Chondrocyte (in vitro differentiated cells): ENCODE measurements at places on chromosomes 4 and X. TPM values are rescaled to one million over a fixed set of nuclear protein-coding genes. Genes with fewer than 3 reads are reported as not detected.
A peak's percentile ranks its signal among the peaks of the same experiment; 100 is the strongest.

Gene ELF2
- 30.2 to 34.2 TPM (median 32.3 TPM) in 3 replicates for total RNA-seq

Gene DDX53
- total RNA-seq, result not detected in 3 replicates

Gene RAI2
- 0.85 to 0.97 TPM (median 0.87 TPM) in 3 replicates for total RNA-seq

Gene PABPC1L2A
- not detected in 3 replicates for total RNA-seq

Gene ANOS1
- 9.6 to 23.1 TPM (median 22.3 TPM) in 3 replicates for total RNA-seq

Gene HSD17B10
- 69.4 to 91.4 TPM (median 72.3 TPM) in 3 replicates for total RNA-seq

Gene ERAS
- 0.22 TPM in 1 of 3 replicates, not detected in the others for total RNA-seq

DNA sequence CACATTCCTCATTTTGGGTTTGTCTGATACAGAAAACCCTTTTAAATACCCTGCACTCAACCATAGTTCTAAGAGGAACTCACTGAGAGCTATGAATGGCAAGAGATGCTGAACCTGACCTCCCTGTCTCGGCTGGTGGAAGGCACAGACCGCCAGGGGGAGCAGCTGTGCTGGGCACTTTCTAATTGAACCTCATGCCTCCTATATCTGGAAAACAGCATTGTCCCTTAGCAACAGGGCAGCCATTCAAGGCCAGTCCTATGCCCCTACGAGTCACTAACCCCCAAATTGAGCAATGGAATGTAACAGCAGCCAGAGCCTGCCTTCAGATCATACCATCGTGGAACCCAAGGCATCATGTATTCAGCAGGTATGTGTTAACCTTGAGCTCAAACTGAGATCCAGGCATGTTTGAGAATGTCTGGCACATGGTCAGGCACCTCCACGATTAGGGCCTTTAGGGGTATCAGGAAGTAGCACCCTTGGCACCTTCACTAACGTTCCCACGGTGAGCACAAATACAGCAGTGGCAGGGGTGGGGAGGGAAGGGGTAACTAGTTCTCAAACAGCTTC is 5.1 kb downstream of the USP27X start:
- DNase-seq, result no peak
- no peaks in the 10 kb centered on the region for H3K27me3 ChIP-seq
- peaks cover 9% of the 10 kb centered on the region for H3K4me1 ChIP-seq
- H3K27ac ChIP-seq, result no peak overlapping the region
- peaks cover 2% of the 10 kb centered on the region for H3K36me3 ChIP-seq

DNA sequence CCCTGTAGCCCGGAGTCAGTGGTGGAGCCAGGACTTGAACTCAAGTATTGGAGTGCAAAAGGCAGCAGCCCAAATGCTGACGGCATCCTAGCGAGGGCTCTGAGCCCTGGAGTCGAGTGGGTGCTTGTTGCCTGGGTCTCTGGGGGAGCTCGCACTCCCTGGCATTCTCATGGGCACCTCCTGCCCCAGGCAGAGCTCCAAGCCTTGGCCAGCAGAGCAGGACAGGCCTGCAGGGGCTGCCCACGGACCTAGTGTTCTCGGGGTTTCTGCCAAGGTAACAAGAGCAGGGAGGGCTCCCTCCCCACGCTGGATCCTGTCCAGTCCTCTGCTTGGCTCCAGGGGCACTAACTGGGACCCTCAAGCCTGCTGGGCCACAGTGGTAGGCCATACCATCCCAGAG is 17.6 kb upstream of the WFS1 start:
- no peaks in the 10 kb centered on the region for H3K36me3 ChIP-seq
- DNase-seq, result peak; percentile 70
- no peak overlapping the region for H3K4me3 ChIP-seq

GRCh38 chr4:83905952-83906351 is 370.0 kb downstream of the GPAT3 start:
- H3K4me1 ChIP-seq, result no peaks in the 10 kb centered on the region
- H3K36me3 ChIP-seq, result no peaks in the 10 kb centered on the region
- no peak for DNase-seq
- H3K27ac ChIP-seq, result no peak overlapping the region

DNA sequence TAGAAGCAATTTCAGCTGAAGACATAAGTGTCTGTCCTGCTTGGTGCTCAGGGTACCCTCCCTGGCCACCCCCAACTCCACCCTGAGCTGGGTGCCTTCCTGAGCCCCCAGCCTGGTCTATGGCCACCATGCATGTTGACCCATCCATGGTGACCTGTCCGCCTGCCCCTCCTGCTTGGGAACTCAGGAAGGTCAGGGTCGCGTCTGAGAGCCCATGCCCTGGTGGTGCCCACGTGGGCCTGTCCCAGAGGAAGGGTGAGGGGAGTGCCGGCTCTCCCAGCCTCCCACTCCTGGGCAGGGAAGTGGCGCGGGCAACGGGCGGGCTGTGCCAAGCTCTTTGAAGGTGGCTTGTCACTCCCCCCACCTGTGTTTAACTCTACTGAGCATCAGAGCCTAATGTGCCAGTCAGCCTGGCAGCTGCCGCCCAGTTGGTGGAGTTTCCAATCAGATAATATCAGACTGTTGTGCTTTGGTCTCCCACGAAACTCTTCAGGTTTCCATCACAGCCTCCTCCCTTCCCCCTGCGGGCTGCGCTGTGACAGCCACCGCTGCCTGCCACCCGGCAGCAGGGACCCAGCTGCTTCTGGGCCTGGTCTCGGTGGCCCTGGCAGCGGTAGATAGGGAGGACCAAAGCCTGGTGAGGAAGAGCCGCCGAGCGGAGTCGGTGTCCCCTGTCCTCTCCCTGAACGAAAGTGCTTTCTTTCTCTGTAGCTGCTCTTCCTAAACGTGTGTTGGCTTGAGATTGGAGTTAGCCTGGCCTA is 4.8 kb downstream of the SH3BP2 start:
- no peaks in the 10 kb centered on the region for H3K27me3 ChIP-seq
- peaks cover 79% of the 10 kb centered on the region for H3K4me1 ChIP-seq
- no peak overlapping the region for H3K4me3 ChIP-seq
- H3K36me3 ChIP-seq, result no peaks in the 10 kb centered on the region
- H3K27ac ChIP-seq, result peak overlapping the region; percentile 61

GRCh38 chr4:81353861-81354260 is 117.8 kb downstream of the RASGEF1B start:
- H3K4me1 ChIP-seq, result no peaks in the 10 kb centered on the region
- H3K4me3 ChIP-seq, result no peak overlapping the region
- no peak for DNase-seq

DNA sequence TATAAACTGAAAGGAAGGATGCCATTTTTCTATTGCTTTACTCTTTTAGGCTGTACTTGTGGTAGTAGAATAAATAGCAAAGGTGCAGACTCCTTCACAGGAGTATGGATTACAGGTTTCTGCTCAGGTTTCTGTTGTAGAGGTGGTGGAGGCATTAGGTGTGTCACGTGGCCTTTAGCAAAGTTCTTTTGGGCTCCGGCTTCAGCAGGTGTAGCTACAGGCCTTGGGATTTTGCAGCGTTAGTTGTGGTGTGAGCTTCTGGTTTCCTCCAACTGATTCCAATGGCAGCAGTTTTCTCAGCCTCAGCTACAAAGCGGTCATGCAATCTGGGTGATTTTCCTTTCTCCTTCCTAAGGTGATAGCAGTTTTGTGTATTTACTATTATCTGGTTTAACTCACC is 255.8 kb upstream of the GK2 start:
- H3K36me3 ChIP-seq, result no peaks in the 10 kb centered on the region
- H3K4me1 ChIP-seq, result no peaks in the 10 kb centered on the region
- peaks cover 4% of the 10 kb centered on the region for H3K27me3 ChIP-seq
- no peak for DNase-seq
- no peak overlapping the region for H3K4me3 ChIP-seq

DNA sequence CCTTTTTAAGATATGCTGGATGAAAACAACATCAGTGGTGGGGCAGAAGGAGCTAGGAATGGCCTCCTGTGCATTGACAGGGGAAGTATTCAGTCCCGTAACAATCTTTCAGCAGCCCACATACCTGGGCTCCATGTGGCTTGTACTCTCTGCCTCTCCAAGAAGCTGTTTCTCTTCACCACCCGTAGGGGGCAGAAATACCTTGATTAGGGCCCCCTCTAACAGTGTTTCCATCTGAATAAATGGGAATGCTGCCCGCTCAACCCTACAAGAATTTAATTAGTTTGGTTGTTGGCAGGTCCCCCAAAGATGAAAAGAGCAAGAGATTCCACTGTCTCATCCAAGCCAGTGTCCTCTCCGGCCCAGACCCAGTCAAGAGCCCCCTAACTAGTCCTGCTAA is 155.2 kb downstream of the SMIM20 start:
- H3K4me3 ChIP-seq, result no peak overlapping the region
- no peak for DNase-seq
- no peaks in the 10 kb centered on the region for H3K27me3 ChIP-seq
- H3K36me3 ChIP-seq, result no peaks in the 10 kb centered on the region

- H3K4me3 ChIP-seq, result no peak overlapping the region
- peaks cover 21% of the 10 kb centered on the region for H3K36me3 ChIP-seq
- H3K27ac ChIP-seq, result no peak overlapping the region
- DNase-seq, result no peak
- H3K4me1 ChIP-seq, result peaks cover 19% of the 10 kb centered on the region
These were observed 21.0 kb downstream of the SMARCAD1 start for GRCh38 chr4:94228493-94229216.

DNA sequence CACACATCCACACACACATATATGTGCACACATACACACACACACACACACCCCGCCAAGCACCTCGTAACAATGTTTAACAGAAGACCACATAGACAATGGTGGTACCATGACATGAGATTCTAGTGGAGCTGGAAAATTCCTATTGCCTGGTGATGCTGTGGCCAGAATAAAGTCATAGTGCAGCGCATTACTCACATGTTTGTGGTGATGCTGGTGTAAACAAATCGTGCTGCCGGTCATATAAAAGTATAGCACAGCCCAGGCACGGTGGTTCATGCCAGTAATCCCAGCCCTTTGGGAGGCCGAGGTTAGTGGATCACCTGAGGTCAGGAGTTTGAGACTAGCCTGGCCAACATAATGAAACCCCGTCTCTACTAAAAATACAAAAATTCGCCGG is 275.2 kb downstream of the TRIML1 start:
- no peak overlapping the region for H3K4me3 ChIP-seq
- no peaks in the 10 kb centered on the region for H3K27me3 ChIP-seq
- no peak overlapping the region for H3K27ac ChIP-seq
- no peak for DNase-seq

DNA sequence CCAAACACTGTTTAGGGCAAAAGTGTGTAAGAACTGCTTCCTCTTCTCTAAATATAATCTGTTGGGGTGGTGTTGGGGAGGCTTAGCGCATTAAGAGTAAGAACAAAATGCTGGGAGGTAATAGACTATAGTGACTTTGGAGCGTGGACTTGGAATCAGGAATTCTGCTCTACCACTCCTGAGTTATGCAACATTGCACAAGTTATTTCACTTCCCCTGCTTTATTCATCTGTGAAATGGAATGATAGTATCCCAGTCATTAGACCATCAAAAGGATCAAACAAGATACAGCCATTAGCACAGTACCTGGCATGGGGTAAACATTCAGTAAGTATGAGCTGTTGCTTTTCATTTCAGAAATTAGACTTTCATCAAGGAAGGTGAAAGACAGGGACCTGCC is 58.7 kb downstream of the IGFBP7 start:
- H3K27me3 ChIP-seq, result no peaks in the 10 kb centered on the region
- peak overlapping the region; percentile 96 for H3K27ac ChIP-seq
- peaks cover 95% of the 10 kb centered on the region for H3K4me1 ChIP-seq
- H3K4me3 ChIP-seq, result no peak overlapping the region
- no peak for DNase-seq

GRCh38 chr4:52358366-52358765 is 300.7 kb downstream of the USP46 start:
- H3K4me1 ChIP-seq, result peaks cover 8% of the 10 kb centered on the region
- H3K27ac ChIP-seq, result no peak overlapping the region
- H3K36me3 ChIP-seq, result no peaks in the 10 kb centered on the region
- no peak for DNase-seq

- no peaks in the 10 kb centered on the region for H3K27me3 ChIP-seq
- H3K4me1 ChIP-seq, result peaks cover 6% of the 10 kb centered on the region
- H3K36me3 ChIP-seq, result no peaks in the 10 kb centered on the region
- DNase-seq, result no peak
- no peak overlapping the region for H3K4me3 ChIP-seq
- no peak overlapping the region for H3K27ac ChIP-seq
These were observed 66.1 kb downstream of the CDS1 start for GRCh38 chr4:84648863-84649647.

DNA sequence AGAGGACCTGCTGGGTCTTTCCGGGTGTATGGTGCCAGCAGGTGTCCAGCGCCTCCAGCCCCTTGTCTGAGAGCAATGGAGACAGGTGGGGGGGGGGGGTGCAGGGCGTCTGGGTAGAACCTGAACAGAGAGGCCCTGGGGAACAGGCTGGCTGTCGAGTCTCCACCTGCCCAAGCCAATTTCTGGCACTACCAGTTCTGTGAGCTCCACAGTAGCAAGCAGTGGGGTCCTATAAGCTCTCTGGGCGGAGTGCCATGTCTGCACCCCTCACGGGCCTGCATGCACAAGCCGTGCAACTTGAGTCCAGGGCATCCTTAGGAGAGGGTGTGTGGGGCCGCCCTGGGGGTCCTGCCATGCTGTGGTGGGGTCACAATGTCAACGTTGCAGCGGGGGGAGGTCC is 10.1 kb upstream of the FGFR3 start:
- H3K27me3 ChIP-seq, result no peaks in the 10 kb centered on the region
- no peak overlapping the region for H3K4me3 ChIP-seq
- no peaks in the 10 kb centered on the region for H3K36me3 ChIP-seq
- DNase-seq, result no peak
- no peak overlapping the region for H3K27ac ChIP-seq
- H3K4me1 ChIP-seq, result peaks cover 6% of the 10 kb centered on the region

DNA sequence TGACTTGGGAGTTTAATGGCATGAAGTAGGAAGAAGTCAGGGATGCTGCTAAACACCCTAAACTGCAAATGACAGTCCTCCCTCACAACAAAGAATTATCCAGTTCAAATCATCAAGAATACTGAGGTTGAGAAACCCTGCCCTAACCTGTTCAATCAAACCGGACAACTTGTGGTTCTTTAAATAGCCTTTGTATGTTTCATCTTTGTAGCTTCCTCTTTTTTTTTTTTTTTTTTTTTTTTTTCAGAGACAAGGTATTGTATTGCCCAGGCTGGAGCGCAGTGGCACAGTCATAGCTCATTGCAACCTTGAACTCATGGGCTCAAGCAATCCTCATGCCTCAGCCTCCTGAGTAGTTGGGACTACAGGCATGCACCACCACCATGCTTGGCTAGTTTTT is 52.5 kb upstream of the TTC29 start:
- peaks cover 5% of the 10 kb centered on the region for H3K27me3 ChIP-seq
- H3K4me1 ChIP-seq, result no peaks in the 10 kb centered on the region
- no peaks in the 10 kb centered on the region for H3K36me3 ChIP-seq
- DNase-seq, result no peak
